SJCRH30 (cell line): ENCODE measurements at places on chromosomes 3 and 15. TPM values are rescaled to one million over a fixed set of nuclear protein-coding genes. Genes with fewer than 3 reads are reported as not detected.

The NRROS gene
- not detected in 2 replicates for total RNA-seq

The KBTBD13 gene
- 0.08 and 0.15 TPM in 2 replicates for total RNA-seq

DNA sequence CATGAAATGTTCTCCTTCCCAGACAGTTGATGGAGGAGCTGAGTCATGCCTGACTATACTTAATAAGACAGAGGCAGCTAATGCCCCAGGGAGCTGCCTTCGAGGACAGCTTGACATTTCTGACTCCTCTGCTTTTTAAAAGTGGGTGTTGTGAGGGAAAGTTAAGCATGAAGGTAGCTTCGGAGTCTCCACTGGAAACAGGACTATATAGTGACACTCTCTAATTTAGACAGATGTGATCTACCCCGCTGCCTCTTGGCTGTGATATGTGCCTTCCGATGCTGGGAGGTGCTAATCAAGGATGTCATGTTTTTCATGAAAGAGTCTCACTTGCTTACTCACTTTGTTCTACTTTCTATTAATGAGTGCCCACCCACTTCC is 72.7 kb downstream of the IL1RAP start:
- no peak for DNase-seq

DNA sequence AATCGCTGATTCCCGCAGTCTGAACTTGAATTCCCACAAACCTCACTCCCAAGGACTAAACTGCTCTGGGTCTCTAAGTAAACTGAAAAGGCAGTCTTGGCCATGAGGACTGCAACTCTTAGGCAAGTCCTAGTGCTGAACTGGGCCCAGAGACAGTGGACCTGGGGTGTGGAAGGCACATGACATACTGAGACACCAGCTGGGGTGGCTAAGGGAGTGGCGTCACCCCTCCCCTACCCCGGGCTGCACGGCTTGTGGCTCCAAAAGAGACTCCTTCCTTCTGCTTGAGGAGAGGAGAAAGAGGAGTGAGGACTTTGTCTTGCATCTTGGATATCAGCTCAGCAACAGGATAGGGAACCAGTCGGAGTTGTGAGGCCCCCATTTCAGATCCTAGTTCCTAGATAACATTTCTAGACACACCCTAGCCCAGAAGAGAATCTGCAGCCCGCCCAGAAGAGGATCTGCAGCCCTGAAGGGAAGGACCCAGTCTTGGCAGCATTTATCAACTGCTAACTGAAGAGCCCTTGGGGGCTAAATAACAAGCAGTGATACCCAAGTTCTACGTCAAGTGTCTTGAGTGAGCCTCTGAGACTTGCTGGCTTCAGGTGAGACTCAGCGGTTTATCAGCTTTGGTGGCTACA is 110.7 kb upstream of the C3orf80 start:
- DNase-seq, result no peak

DNA sequence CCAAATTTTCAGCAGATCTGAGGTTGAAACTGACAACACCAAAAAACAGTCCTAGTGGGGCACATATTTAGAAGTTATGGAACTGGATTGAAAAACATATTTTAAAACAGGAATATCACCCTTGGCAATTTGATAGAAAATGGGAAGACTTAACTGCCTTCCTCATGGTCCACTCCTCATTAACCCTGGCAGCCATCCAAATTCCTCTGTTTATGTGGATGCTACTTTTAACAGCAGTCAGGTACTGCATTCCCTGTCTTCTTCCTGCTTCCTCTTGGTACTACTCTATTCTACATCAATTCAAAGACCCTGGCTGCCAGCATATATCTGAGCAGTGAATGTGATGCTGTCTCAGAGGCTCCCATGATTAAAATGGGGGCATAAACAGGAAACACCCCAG is 54.3 kb downstream of the PDE8A start:
- peak; percentile 35 for DNase-seq

- no peak for DNase-seq
Measured at GRCh38 chr3:66800941-66801545, 197.1 kb upstream of the KBTBD8 start.

DNA sequence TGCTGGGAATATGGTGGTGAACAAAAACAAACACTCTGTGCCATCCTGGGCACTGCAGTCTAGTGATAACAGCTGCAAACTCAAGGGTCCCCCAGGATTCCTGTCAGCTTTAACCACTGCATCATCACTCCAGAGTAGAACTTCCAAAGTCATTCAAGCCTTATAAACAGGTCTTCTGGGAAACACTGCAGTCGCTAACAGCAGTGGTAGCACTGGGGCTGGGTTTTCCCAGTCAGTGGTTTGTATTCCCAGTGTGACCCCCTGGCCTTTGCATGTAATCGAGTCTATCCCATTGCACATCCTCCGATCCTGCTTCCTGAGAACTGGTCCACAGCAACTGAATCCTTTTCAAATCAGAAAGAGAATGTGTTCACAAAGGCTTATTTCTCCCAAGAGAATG is 623.5 kb downstream of the EDEM1 start:
- DNase-seq, result peak; percentile 84

GRCh38 chr3:138062626-138063025 is 52.7 kb downstream of the CLDN18 start:
- DNase-seq, result no peak

DNA sequence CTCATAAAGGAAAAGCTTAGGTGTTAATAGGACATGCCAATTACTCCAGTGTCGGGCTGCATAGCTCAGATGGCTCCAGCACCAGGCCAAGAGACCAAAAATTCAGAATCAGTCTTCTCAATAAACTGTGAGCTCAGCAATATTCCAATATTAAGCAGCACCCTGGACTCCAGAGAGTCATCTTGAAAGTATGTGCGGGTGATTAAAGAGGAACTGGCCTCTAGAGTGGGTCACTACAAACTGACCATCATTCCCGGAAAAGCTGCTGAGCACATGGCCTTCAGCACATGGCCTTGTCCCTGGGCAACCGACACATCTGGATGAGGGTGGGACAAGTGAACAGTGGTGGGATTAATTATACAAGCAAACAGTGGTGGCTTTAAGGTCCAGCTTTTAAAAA is 59.0 kb downstream of the MAGI1 start:
- no peak for DNase-seq

- no peak for DNase-seq
Measured at GRCh38 chr3:189076449-189076848, 95.3 kb upstream of the TPRG1 start.

DNA sequence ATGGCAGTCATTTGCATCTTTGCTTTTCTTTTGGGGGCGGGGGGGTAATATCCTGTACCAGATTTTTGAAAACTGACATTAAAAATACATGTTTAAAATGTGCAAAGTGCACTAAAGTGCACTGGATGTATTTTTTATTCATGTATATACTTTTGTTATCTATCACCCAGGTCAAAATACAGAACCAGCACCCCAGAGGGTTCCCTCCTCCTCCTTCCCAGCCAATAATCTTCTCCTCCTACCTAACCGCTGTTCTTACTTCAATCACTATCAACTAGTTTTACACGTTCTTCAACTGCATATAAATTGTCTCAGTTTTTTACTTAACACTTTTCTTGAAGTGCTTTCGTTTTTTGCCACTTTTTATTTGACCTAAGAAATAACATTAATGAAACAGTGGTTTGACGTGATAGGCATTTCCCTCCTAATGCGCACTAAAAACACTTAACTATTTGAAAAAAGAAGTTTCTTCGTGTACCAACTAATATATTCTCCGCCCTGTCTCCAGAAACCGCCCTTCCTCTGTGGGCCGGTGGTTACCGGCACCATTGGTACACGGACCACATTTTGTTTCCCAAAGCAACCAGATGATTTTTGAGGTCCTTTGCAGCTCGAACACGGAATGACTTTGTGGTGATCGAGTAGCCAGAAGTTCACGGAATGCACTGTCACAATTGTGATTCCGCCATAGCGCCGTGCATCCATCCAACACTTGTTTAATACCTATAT is 836 bp upstream of the AKAP13 start:
- DNase-seq, result peak; percentile 52
